ENCODE measurements at places on chromosomes 1 and 21. TPM values are rescaled to one million over a fixed set of nuclear protein-coding genes. Genes with fewer than 3 reads are reported as not detected.

Gene GJC2
- total RNA-seq = 1.1 TPM

Gene HSF2BP
- total RNA-seq = 0.68 TPM

GRCh38 chr1:33516891-33517567 lies 44.6 kb downstream of the ZSCAN20 start:
- peaks cover 2% of the 10 kb centered on the region for H3K4me1 ChIP-seq
- no peak overlapping the region for H3K4me3 ChIP-seq
- DNase-seq = no peak
- H3K27ac ChIP-seq = no peak overlapping the region

- H3K36me3 ChIP-seq = no peaks in the 10 kb centered on the region
- no peak overlapping the region for H3K4me3 ChIP-seq
- no peak overlapping the region for H3K27ac ChIP-seq
- no peaks in the 10 kb centered on the region for H3K27me3 ChIP-seq
- DNase-seq = no peak
- no peaks in the 10 kb centered on the region for H3K4me1 ChIP-seq
Measured at GRCh38 chr1:199585392-199585791, 442.1 kb upstream of the NR5A2 start.

Measured in activated naive CD8-positive, alpha-beta T cell treated with anti-CD3 and anti-CD28 coated beads for 36 hours (primary cell).